ENCODE measurements at places on chromosomes 7 and 10.

- ATAC-seq = no peak
These were observed 434.3 kb upstream of the AKR1E2 start for GRCh38 chr10:4391683-4392082.

GRCh38 chr7:876972-877311 is 588 bp downstream of the GET4 start:
- ATAC-seq = peak; percentile 52

- ATAC-seq = no peak
These were observed 163.2 kb downstream of the EVX1 start for GRCh38 chr7:27405780-27406179.

DNA sequence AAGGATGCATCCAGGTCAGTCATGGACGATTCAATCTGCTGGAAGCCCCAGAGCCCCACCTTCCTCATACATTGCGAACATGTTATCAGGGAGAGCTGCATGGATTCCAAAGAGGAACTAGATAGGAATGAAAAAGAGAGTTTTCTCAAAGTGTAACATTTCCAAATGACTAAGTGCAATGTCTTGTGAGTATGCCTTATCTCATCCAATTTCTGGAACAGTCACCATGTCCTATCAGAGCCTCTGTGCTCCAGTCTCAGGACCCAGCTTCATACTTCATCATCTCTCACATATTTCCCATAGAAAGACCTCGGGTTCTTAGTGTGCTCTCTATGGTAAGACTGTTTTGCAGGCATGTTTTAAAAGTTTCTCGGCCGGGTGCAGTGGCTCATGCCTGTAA is 26.8 kb downstream of the ZC3HC1 start:
- ATAC-seq = no peak

DNA sequence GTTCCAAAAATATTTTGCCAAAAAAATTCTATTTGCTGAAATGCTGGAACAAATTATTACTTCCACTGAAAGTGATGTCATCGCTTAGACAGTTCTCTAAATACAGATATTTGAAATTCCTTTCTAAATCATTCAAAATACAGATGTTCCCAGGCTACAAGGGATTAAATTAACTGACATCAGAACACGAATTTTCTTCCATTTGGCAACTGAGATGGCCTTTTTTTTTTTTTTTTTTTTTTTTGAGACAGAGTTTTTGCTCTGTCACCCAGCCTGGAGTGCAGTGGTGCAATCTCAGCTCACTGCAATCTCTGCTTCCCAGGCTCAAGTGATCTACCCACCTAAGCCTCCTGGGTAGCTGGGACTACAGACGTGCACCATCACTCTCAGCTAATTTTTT is 57.0 kb downstream of the P4HA1 start:
- no peak for ATAC-seq

DNA sequence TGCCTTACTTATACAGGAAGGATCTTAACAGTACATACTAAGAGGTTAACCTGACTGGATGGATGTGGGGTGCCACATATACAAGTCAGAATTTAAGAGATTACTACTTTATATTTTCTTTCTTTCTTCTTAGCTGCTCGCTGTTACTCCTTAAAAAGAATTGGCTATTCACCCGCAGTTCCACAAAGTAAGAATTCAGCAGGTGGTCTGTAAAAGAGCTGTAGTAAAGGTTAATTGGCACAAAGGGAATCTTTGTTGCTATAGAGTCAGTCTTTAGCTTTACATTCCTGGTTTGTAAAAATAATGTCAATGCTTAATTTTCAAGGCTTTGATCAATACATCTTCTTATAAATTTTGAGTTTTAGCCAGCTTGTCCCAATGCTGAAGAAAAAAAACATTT is 43.2 kb downstream of the RALA start:
- no peak for ATAC-seq

DNA sequence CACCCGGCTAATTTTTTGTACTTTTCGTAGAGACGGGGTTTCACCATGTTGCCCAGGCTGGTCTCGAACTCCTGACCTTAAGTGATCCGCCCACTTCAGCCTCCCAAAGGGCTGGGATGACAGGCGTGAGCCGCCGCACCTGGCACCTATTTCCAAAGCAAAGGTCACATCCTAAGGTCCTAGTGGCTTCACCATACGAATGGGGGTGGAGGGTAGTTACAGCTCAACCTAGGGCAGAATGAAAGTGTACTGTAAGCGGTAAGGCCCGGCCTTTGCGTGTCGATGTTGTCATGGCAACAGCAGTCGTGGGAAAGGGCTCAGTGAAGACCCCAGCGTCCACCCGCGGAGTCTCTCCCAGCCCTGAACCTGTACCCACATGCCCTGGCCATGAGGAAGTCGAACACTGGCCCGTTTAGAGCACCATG is 1.6 kb upstream of the COX19 start:
- ATAC-seq = no peak

GRCh38 chr7:25756601-25757000 is 395.4 kb upstream of the NFE2L3 start:
- ATAC-seq = no peak

DNA sequence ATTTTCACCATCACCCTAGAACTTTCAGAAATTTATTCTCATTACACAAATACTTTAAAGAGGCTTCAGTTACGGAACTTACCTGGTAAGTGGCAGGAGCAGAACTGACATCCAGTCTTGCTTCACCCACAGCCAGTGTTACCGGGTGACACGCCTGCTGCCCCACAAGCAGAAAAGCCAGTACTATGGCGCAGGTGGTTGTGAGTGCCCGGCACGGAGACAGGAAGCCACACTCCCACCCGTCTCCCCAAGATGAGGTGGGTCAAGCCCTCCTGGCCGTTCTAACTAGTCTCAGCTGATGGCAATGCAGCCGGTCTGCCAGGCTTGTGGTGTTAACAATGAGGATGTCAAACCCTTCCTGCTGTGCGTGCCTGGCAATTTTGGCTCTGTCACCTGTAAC is 86.9 kb downstream of the PROSER2 start:
- ATAC-seq = no peak

- no peak for ATAC-seq
These were observed 373.3 kb upstream of the PRKCQ start for GRCh38 chr10:6953271-6953801.

DNA sequence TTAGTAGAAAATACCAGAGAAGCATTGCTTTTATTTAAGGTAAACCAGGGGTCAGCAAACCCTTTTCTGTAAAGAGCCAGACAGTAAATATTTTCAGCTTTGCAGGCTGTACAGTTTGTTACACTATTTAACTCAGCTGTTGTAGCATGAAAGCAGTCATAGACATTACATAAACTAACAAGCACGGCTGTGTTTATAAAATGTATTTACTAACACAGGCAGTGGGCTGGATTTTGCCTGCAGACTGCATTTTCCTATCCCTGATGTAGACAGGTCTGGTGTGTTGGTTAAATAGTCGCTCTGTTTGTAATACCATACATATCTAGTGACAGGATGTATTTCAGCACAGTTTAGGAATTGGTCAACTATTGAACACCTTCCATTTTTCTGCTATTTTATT is 129.3 kb downstream of the ST7 start:
- no peak for ATAC-seq

GRCh38 chr10:14588084-14588937 is 186.4 kb downstream of the FAM107B start:
- peak; percentile 89 for ATAC-seq

- ATAC-seq = no peak
These were observed 82.5 kb upstream of the BAIAP2L1 start for GRCh38 chr7:98483276-98483963.

- no peak for ATAC-seq
These were observed 44.2 kb downstream of the FEZF1 start for GRCh38 chr7:122260336-122260735.

GRCh38 chr7:25482631-25483030 is 254.3 kb upstream of the NPVF start:
- no peak for ATAC-seq

GRCh38 chr10:70985824-70986622 is 97.7 kb upstream of the PCBD1 start:
- no peak for ATAC-seq

DNA sequence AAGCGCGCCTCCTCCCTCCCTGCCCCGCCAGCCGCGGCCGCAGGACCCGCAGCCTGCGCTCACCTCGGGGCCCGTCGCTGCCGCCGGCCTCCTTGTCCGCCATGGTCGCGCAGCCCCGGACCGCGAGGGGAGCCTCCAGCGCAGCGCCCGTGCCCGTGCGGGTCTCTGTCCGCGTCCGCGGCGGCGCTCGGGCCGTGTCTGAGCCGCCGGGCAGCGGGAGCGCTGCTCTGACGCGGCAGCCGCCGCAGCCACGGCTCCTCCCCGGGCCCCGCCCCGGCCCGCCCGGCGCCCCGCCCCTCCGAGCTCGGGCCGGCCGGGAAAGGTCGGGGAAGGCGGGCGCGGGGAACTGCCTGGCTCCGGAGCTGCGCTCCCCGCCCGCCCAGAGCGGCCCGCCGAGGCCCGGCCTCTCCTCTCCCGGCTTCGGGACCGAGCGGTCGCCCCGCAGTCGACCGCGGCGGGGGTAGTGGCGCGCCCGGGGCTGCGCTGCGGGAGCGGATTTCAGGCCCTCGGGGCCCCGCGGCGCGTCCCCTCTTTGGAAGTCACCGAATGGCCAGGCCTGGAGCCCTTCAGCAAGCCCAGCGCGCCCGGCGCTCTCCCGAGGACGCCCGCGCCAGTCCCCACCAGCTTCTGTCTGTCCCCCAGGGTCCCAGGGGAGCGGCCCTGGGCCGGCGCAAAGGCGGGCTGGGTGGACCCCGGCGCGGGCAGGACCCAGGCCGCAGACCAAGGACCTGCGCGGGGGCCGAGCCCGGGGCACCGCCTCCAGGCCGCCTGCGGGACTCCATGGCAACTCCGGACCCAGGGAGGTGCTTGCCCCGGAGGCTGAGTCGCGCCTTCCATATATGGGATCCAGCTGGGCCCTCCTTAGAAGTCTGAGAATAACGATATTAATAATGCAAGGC is at the start of gene HSPA12A:
Gene HSPA12A (minus strand): TSS at position 200 of the 899 bp plus-strand sequence. CDS start 97 bp downstream, at position 103.
- ATAC-seq = peak; percentile 82

DNA sequence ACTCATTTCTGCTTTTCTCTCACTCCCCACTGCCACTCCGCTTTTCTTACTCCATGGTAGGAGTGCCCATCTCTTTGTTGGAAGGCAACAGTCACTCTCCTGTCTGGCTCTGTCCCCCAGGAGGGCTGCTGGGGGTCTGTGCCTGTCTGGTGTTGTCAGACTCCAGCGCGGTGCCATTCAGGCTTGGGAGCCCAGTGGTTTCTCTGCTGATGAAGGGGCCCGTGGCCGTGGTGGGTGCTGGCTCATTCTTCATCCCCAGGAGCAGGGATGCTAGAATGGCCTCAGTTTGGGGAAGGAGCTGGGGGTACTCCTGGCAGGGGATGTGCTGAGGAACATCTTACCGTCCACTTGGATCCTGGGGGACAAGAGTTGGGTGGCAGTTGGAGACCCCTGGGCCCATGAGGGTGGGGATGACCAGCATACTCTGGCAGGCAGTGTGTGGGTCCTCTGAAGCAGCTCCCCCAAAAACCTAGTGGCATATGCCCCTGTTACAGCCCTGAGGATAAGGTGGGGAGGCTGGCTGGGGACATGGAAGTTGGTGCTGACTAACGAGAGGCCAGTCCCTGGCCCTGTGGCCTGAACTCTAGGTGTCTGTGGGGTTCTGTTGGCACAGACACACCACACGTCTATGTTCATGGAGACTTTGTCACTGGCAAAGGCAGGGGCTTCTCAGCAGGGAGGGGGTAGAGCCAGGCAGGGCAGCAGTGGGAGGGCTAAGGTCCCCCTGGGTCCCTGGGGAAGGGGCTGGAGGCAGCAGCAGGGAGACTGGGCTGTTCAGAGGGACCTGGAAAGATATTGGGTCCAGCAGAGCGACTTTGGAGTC is 102.8 kb upstream of the RET start:
- no peak for ATAC-seq

GRCh38 chr7:23183279-23184012 is 1.6 kb downstream of the NUP42 start:
- ATAC-seq = no peak

DNA sequence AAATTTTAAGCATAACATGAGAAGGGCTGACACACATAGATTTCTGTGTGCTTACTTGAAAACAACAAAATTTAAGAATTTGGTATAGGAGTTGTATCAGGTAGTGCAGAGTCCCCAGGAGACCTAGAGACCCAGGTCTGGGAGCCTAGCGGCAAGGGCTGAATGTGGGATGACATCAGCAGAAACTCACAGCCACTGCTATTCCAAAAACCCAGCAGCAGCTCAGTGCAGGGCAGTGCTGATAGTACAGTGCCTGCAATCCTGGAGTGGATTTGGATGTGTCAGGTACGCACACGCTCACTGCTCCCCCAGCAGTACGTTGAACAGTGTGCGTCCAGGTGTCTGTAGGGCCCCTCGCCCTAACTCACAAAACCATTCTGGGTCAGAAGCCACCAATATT is 87.1 kb downstream of the EGFR start:
- no peak for ATAC-seq

GRCh38 chr7:51369746-51370145 is 53.1 kb upstream of the COBL start:
- ATAC-seq = no peak

Data from stimulated activated memory B cell treated with anti-CD40 and anti-IgM and Interleukin-4, amounts not matched to agents 10 μg/mL and 1 μg/mL and 100 μg/mL, for 72 hours (primary cell).